ENCODE measurements at places on chromosomes 12 and 14. TPM values are rescaled to one million over a fixed set of nuclear protein-coding genes. Genes with fewer than 3 reads are reported as not detected.

Gene SMIM41
- not detected for total RNA-seq

Gene METAP2
- total RNA-seq, result 127 TPM

Gene INHBC
- 0.20 TPM for total RNA-seq

Gene RNFT2
- 34.9 TPM for total RNA-seq

GRCh38 chr12:110690127-110690430 is 1.2 kb upstream of the HVCN1 start:
- H3K4me1 ChIP-seq, result no peaks in the 10 kb centered on the region
- no peak overlapping the region for H3K4me3 ChIP-seq
- no peaks in the 10 kb centered on the region for H3K36me3 ChIP-seq
- 0 out of 2 replicates have a peak, but pooled peaks cover 5% of the 10 kb centered on the region for H3K27me3 ChIP-seq

GRCh38 chr12:9086087-9086486 is 29.6 kb downstream of the A2M start:
- H3K27ac ChIP-seq, result no peak overlapping the region
- H3K36me3 ChIP-seq, result no peaks in the 10 kb centered on the region
- no peaks in the 10 kb centered on the region for H3K27me3 ChIP-seq
- H3K4me1 ChIP-seq, result no peaks in the 10 kb centered on the region
- no peak for DNase-seq

DNA sequence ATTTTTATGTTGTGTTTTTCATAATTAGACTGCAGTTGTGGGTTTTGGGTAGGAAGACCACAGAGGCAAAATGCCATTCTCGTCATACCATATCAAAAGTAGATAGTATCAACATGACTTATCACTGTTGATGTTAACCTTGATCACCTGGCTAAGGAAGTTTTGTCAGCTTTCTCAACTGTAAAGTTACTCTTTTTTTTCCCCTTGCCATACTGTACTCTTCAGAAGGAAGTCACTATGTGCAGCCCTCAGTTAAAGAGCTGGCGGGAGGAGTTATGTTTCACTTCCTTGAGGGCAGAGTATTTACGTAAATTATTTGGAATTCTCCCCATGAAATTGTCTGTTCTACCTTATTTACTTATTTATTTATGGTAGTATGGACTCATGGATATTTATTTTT is 78.7 kb downstream of the PRORP start:
- no peak for DNase-seq
- peaks cover 8% of the 10 kb centered on the region for H3K4me1 ChIP-seq
- H3K36me3 ChIP-seq, result no peaks in the 10 kb centered on the region
- no peaks in the 10 kb centered on the region for H3K27me3 ChIP-seq
- H3K27ac ChIP-seq, result no peak overlapping the region
- no peak overlapping the region for H3K4me3 ChIP-seq

DNA sequence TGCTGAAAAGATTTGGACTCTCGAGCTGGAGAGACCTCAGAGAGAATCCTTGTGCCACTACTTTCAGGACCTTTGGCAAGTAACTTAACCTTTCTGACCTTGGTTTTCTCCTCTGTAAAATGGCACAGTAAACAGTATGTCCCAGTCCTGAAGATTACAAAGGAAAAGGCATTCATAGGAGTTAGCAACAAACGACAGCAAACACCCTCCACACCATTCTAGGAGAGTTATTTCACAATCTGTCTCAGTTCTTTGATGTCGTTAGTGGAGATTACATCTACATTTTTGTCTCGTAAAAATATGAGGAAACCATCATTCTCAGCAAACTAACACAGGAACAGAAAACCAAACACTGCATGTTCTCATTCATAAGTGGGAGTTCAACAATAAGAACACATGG is 205.7 kb downstream of the ITPR2 start:
- H3K27me3 ChIP-seq, result no peaks in the 10 kb centered on the region
- H3K4me3 ChIP-seq, result no peak overlapping the region
- no peak overlapping the region for H3K27ac ChIP-seq
- H3K36me3 ChIP-seq, result no peaks in the 10 kb centered on the region

DNA sequence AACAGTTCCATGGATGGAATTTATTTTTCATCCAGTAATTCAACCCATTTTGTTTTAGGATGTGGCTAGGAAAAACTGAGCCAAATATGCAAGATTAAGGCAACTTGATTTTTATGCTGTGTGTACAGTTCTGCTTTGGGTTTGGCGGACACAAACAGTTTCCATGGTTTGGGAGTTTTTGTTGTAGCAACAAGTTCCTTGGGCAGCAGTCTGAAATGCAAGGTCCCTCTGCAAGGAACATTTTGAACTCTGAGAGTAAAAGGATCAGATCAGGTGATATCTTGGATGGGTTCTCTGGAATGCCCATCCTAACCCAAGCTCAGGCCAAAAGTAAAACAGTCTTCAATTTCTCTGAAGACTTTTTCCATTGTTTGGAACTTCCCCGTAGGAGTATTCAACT is 161.2 kb downstream of the TMX1 start:
- no peaks in the 10 kb centered on the region for H3K36me3 ChIP-seq
- no peak overlapping the region for H3K27ac ChIP-seq
- no peak overlapping the region for H3K4me3 ChIP-seq
- no peaks in the 10 kb centered on the region for H3K4me1 ChIP-seq
- DNase-seq, result no peak

DNA sequence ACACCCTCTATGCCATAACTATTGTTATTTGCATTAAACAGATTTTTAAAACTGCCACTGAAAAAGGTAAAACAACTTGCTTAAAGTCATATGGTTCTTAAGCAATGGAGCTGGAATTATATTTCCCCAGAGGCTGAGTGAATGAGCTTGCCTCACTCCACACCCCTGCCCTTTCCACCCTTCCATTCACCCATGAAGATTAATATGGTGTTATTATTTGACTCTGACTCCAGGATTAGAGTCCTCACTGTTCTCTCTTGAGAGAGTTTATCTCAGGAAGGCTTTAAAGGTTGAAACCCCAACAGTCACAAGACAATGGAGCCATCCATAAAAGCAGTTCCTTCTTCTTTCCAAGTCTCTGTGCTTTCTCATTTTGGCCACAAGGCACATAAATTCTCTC is 84.9 kb downstream of the RTN1 start:
- H3K4me1 ChIP-seq, result no peaks in the 10 kb centered on the region
- no peak overlapping the region for H3K4me3 ChIP-seq
- H3K36me3 ChIP-seq, result no peaks in the 10 kb centered on the region

Data from HCT116 (cell line).